ENCODE measurements at places on chromosomes 2 and 18. TPM values are rescaled to one million over a fixed set of nuclear protein-coding genes. Genes with fewer than 3 reads are reported as not detected.

Gene ERMN
- 3.6 TPM for total RNA-seq

- DNase-seq = no peak
- no peaks in the 10 kb centered on the region for H3K36me3 ChIP-seq
- peaks cover 4% of the 10 kb centered on the region for H3K4me1 ChIP-seq
- H3K4me3 ChIP-seq = no peak overlapping the region
- H3K27me3 ChIP-seq = peaks cover 15% of the 10 kb centered on the region
- no peak overlapping the region for H3K27ac ChIP-seq
Measured at GRCh38 chr2:47230418-47230817, 75.3 kb upstream of the STPG4 start.

- peaks cover 4% of the 10 kb centered on the region for H3K36me3 ChIP-seq
- no peak overlapping the region for H3K4me3 ChIP-seq
- H3K27me3 ChIP-seq = no peaks in the 10 kb centered on the region
- no peak overlapping the region for H3K27ac ChIP-seq
- no peaks in the 10 kb centered on the region for H3K4me1 ChIP-seq
Measured at GRCh38 chr18:79260510-79260909, 135.2 kb upstream of the NFATC1 start.

DNA sequence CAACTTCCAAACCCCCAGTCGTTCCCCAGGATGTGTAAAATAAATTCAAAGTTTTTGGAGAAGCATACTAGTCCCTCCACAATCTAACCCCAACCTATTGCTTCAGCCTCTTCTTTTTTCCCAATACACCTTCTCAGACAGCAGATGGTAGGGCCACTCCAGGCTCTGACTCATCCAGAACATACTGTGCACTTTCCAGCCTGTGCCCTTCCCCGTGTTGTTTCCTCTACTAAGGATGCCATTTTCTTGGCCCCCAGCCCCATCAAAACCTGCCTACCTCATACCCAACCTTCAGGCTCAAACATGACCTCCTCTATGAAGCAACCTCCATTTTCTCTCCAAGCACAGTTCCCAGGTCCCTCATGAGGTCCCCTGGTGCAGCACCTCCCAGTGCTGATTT lies 669.3 kb downstream of the BCL11A start:
- peaks cover 33% of the 10 kb centered on the region for H3K4me1 ChIP-seq
- no peak overlapping the region for H3K4me3 ChIP-seq
- DNase-seq = no peak
- no peaks in the 10 kb centered on the region for H3K36me3 ChIP-seq
- H3K27me3 ChIP-seq = no peaks in the 10 kb centered on the region

- no peak for DNase-seq
- peaks cover 2% of the 10 kb centered on the region for H3K4me1 ChIP-seq
- H3K36me3 ChIP-seq = no peaks in the 10 kb centered on the region
- no peak overlapping the region for H3K27ac ChIP-seq
- H3K4me3 ChIP-seq = no peak overlapping the region
Measured at GRCh38 chr2:505941-506340, 171.3 kb downstream of the TMEM18 start.

DNA sequence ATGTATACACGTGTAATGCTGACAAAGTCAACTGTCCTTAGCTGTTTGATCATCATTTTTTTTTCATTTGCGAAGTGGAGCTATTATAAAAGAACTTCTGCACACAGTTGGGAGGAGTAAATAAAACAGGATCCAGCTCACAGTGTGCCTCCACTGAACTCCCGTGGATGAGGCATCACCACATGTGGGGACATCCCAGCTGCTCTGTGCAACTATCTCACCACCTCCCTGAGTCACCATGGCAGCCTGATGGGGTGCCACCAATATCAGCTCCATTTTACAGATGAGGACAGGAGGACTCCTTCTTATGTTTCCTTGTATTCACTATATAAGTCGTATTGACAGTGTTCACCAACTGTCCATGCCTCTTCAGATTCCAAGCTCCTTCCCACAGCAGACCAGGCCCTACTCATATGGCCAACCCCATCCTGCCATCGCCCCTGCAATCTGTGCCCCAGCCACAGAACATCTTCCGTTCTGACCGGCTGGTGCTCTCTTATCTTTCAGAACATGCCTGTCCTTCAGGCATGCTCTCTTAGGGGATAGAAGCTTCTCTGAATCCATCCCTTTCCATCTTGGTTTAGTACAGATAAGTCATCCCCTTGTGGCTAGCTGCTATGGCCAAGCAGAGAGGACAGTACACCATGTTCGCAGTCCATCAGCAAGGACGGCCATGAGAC lies 288.1 kb downstream of the RNF144A start:
- H3K4me1 ChIP-seq = no peaks in the 10 kb centered on the region
- DNase-seq = no peak
- H3K27me3 ChIP-seq = no peaks in the 10 kb centered on the region
- no peak overlapping the region for H3K4me3 ChIP-seq

GRCh38 chr2:64237266-64237665 lies 93.0 kb upstream of the PELI1 start:
- peaks cover 11% of the 10 kb centered on the region for H3K36me3 ChIP-seq
- DNase-seq = no peak
- peaks cover 2% of the 10 kb centered on the region for H3K4me1 ChIP-seq
- H3K27ac ChIP-seq = no peak overlapping the region

Gene AGXT
- not detected for total RNA-seq

GRCh38 chr2:129078548-129078947 lies 759.9 kb upstream of the HS6ST1 start:
- H3K27me3 ChIP-seq = no peaks in the 10 kb centered on the region
- H3K36me3 ChIP-seq = no peaks in the 10 kb centered on the region
- H3K27ac ChIP-seq = no peak overlapping the region
- no peak overlapping the region for H3K4me3 ChIP-seq
- no peaks in the 10 kb centered on the region for H3K4me1 ChIP-seq
- DNase-seq = no peak

- no peak overlapping the region for H3K4me3 ChIP-seq
- H3K27ac ChIP-seq = no peak overlapping the region
- DNase-seq = no peak
- H3K27me3 ChIP-seq = no peaks in the 10 kb centered on the region
Measured at GRCh38 chr18:13544953-13545352, 181.4 kb downstream of the FAM210A start.

Gene VSNL1
- total RNA-seq = not detected

DNA sequence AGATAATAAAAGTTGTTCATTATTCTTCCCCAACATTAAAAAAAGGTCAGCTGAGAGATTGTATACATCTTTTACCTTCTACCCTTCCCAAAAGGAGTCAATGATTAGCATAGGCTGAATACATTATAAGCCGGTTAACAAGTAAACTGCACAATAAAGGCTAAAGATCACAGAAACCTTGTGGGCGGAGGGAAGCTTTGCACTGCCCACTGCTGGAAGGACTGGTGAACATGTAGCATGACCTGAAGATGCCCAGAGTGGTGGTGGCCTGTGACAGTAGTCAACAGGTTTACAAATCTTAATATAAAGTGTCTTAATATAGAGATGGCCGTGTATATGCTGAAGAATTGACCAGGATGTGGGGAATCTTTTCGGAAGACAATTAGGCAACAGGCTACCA lies 35.6 kb downstream of the ARL5A start:
- no peak overlapping the region for H3K4me3 ChIP-seq
- H3K36me3 ChIP-seq = peaks cover 31% of the 10 kb centered on the region
- H3K4me1 ChIP-seq = no peaks in the 10 kb centered on the region
- DNase-seq = no peak

DNA sequence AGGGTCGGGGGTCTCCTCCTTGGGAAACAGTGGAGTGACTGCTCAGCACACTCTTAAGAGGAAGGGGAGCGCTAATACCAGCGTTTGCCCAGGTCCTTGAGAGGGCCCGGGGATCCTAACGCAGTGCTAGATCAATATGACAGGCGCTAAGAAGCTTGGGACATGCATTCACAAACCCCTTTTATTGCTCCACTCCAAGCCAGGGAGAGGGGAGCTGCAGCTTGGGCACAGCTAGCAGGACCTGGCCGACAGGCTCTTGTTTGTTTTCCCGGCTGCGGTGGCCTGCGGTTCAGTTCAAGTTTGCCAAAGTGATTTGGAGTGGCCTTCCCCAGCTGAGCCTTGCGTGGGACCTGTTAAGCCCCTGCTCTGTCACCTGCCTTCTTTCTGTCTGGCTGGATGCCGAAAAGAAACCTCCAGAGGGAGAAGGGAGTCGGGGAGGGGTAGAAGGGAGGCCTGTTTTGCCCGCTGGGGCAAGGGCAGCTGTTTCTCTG lies 152.1 kb downstream of the GLI2 start:
- DNase-seq = no peak
- peaks cover 2% of the 10 kb centered on the region for H3K27me3 ChIP-seq

GRCh38 chr18:66874812-66875474 lies 271.1 kb upstream of the CDH19 start:
- no peaks in the 10 kb centered on the region for H3K36me3 ChIP-seq
- H3K4me1 ChIP-seq = no peaks in the 10 kb centered on the region
- DNase-seq = no peak
- H3K4me3 ChIP-seq = no peak overlapping the region

DNA sequence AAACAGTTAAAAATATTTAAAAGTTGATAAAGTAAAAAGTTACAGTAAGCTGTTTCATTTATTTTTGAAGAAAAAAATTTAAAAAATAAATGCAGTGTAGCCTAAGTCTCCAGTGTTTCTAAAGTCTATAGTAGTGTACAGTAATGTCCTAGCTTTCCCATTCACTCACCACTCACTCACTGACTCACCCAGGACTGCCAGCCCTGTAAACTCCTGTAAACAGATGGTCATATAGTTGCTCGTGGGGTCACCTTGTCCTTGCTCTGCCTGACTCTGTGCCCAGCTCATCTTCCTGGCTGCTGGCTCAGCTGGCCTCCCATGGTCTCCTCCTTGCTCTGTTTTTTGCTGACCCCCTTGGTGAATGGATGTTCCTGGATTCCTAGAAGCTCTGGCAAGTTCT lies 180.3 kb downstream of the VAPA start:
- H3K4me1 ChIP-seq = peaks cover 9% of the 10 kb centered on the region
- H3K4me3 ChIP-seq = no peak overlapping the region
- H3K27ac ChIP-seq = no peak overlapping the region
- DNase-seq = no peak
- H3K36me3 ChIP-seq = no peaks in the 10 kb centered on the region

Gene MC5R
- not detected for total RNA-seq

Gene POTEI
- not detected for total RNA-seq

- no peaks in the 10 kb centered on the region for H3K36me3 ChIP-seq
- no peak overlapping the region for H3K27ac ChIP-seq
- no peak overlapping the region for H3K4me3 ChIP-seq
Measured at GRCh38 chr18:57910134-57910533, 107.0 kb upstream of the ATP8B1 start.

GRCh38 chr2:237090906-237091305 lies 5.2 kb downstream of the COPS8 start:
- peaks cover 3% of the 10 kb centered on the region for H3K36me3 ChIP-seq
- DNase-seq = no peak
- no peak overlapping the region for H3K4me3 ChIP-seq

Gene KLHL41
- not detected for total RNA-seq

DNA sequence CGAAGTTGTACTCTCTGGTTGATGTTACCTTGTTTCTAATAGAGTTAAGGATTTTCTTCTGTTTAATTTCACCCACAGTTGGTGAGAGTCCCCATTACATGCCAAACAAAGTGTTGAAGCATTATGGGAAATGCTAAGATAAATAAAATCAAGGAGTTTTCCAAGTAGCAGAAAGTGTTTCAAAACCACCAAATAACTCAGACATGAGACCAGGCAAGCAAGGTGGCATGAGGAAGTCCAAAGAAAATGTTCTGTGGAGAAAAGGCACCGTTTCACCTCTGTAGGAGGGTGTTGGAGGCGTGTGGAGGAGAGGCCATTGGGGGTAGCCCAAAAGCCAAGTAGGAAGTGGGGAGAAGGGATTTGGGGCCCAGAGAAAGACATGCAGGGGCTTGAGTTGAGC lies 8.7 kb downstream of the CFAP221 start:
- DNase-seq = no peak
- H3K27me3 ChIP-seq = peaks cover 30% of the 10 kb centered on the region
- H3K4me3 ChIP-seq = no peak overlapping the region
- H3K27ac ChIP-seq = no peak overlapping the region

GRCh38 chr2:100178085-100178788 lies 35.8 kb upstream of the AFF3 start:
- H3K27me3 ChIP-seq = no peaks in the 10 kb centered on the region
- H3K4me3 ChIP-seq = no peak overlapping the region
- H3K36me3 ChIP-seq = no peaks in the 10 kb centered on the region

GRCh38 chr2:193776988-193777387 lies 1582.3 kb upstream of the TMEFF2 start:
- H3K27me3 ChIP-seq = no peaks in the 10 kb centered on the region
- DNase-seq = no peak
- no peak overlapping the region for H3K4me3 ChIP-seq
- no peak overlapping the region for H3K27ac ChIP-seq

GRCh38 chr2:71587509-71588073 lies 134.2 kb downstream of the DYSF start:
- no peaks in the 10 kb centered on the region for H3K27me3 ChIP-seq
- peaks cover 6% of the 10 kb centered on the region for H3K4me1 ChIP-seq
- no peak overlapping the region for H3K27ac ChIP-seq
- no peak overlapping the region for H3K4me3 ChIP-seq
- no peak for DNase-seq

Gene ARHGAP28
- not detected for total RNA-seq

- H3K27me3 ChIP-seq = peaks cover 6% of the 10 kb centered on the region
- H3K4me3 ChIP-seq = no peak within 1 kb of the TSS
- no peak for DNase-seq
- H3K27ac ChIP-seq = no peak within 1 kb of the TSS
- no peaks in the 10 kb centered on the region for H3K4me1 ChIP-seq
Measured at GRCh38 chr2:218381916-218382366, at the start of gene SLC11A1. Gene SLC11A1 (plus strand): TSS chr2:218382273. CDS start chr2:218382369, 96 bp downstream.

DNA sequence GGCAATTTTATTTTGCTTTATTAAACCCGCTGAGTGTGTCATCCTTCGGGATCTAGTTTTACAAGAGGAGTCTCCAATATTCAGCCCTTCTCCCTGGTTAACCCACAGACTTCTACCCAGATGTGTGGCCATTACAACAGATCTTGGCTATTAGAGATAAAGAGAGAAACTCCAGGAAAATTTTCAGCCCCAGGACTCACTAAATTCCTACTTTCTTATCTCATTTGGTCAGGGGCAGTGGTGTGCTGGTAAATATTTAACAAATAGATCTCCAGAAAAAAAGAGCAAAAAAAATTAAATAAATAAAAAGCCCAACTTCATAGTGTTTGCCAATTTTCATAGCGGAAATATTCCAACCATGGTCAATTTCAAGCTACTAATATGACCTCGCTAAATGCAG lies 168.4 kb downstream of the RND3 start:
- H3K27ac ChIP-seq = no peak overlapping the region
- H3K4me3 ChIP-seq = no peak overlapping the region
- H3K27me3 ChIP-seq = no peaks in the 10 kb centered on the region
- no peaks in the 10 kb centered on the region for H3K4me1 ChIP-seq

Data from activated naive CD8-positive, alpha-beta T cell treated with anti-CD3 and anti-CD28 coated beads, Interleukin-2, amount 10 ng/mL, durations not matched to agents 7 days and 5 days (primary cell).